ENCODE measurements at places on chromosomes 3 and 15. TPM values are rescaled to one million over a fixed set of nuclear protein-coding genes. Genes with fewer than 3 reads are reported as not detected.

NDN gene
- total RNA-seq = 59.2 TPM

ZPLD1 gene
- total RNA-seq = not detected

PLSCR5 gene
- not detected for total RNA-seq

NR2E3 gene
- not detected for total RNA-seq

ZNF501 gene
- total RNA-seq = 3.5 TPM

SLC35G2 gene
- 10.8 TPM for total RNA-seq

KCNMB2 gene
- total RNA-seq = not detected

SCAANT1 gene
- not detected for total RNA-seq

PLA2G4D gene
- total RNA-seq = not detected

IL17RB gene
- total RNA-seq = under 0.01 TPM

LMAN1L gene
- 0.27 TPM for total RNA-seq

DOCK3 gene
- 1.3 TPM for total RNA-seq

NLGN1 gene
- total RNA-seq = 2.2 TPM

TRH gene
- total RNA-seq = 6.5 TPM

DYNC1LI1 gene
- 21.8 TPM for total RNA-seq

FBXW12 gene
- total RNA-seq = under 0.01 TPM

PLCH1 gene
- 1.1 TPM for total RNA-seq

RYR3 gene
- total RNA-seq = 5.4 TPM

SCG5 gene
- 0.27 TPM for total RNA-seq

LRRN1 gene
- total RNA-seq = 3.8 TPM

ATG7 gene
- 33.9 TPM for total RNA-seq

ABHD14A gene
- 28.5 TPM for total RNA-seq

EFHB gene
- not detected for total RNA-seq

SEC22C gene
- total RNA-seq = 32.6 TPM

CCNB2 gene
- 4.8 TPM for total RNA-seq

CNTN6 gene
- not detected for total RNA-seq

FOXL2 gene
- under 0.01 TPM for total RNA-seq

DNASE1L3 gene
- 0.54 TPM for total RNA-seq

CMTM8 gene
- 2.2 TPM for total RNA-seq

NEO1 gene
- 0.27 TPM for total RNA-seq

TUSC7 gene
- not detected for total RNA-seq

NEK10 gene
- total RNA-seq = 1.3 TPM

CCDC54 gene
- total RNA-seq = not detected

HCN4 gene
- total RNA-seq = under 0.01 TPM

IL12A gene
- 14.5 TPM for total RNA-seq

GOLGA8T gene
- total RNA-seq = not detected

SPATA12 gene
- under 0.01 TPM for total RNA-seq

ST6GAL1 gene
- 46.3 TPM for total RNA-seq

AADACL2 gene
- total RNA-seq = not detected

MASP1 gene
- total RNA-seq = under 0.01 TPM

ERICH6 gene
- total RNA-seq = not detected

SAMMSON gene
- under 0.01 TPM for total RNA-seq

CFAP91 gene
- total RNA-seq = 0.54 TPM

EPHB3 gene
- total RNA-seq = 0.54 TPM

TNFSF10 gene
- total RNA-seq = 34.5 TPM

TMEM115 gene
- total RNA-seq = 49.3 TPM

TAGLN3 gene
- not detected for total RNA-seq

CFAP92 gene
- 7.5 TPM for total RNA-seq

TM4SF18 gene
- total RNA-seq = 0.27 TPM

OR5K2 gene
- not detected for total RNA-seq

C3orf52 gene
- 0.27 TPM for total RNA-seq

STRIT1 gene
- not detected for total RNA-seq

SCN11A gene
- under 0.01 TPM for total RNA-seq

FBXO40 gene
- not detected for total RNA-seq

ARIH2 gene
- 71.4 TPM for total RNA-seq

ANKUB1 gene
- not detected for total RNA-seq

PXK gene
- total RNA-seq = 17.0 TPM

ROBO2 gene
- under 0.01 TPM for total RNA-seq

CADM2 gene
- total RNA-seq = 5.1 TPM
